Germinal center (tissue), 1 donor: ENCODE measurements at places on chromosomes 16 and 17.

- no peak for DNase-seq
Measured at GRCh38 chr16:76311260-76311659, 34.1 kb downstream of the CNTNAP4 start.

GRCh38 chr17:13594310-13594709 lies 7.4 kb downstream of the HS3ST3A1 start:
- DNase-seq, result no peak

GRCh38 chr16:21702276-21702675 lies 38.5 kb downstream of the OTOA start:
- DNase-seq, result no peak

DNA sequence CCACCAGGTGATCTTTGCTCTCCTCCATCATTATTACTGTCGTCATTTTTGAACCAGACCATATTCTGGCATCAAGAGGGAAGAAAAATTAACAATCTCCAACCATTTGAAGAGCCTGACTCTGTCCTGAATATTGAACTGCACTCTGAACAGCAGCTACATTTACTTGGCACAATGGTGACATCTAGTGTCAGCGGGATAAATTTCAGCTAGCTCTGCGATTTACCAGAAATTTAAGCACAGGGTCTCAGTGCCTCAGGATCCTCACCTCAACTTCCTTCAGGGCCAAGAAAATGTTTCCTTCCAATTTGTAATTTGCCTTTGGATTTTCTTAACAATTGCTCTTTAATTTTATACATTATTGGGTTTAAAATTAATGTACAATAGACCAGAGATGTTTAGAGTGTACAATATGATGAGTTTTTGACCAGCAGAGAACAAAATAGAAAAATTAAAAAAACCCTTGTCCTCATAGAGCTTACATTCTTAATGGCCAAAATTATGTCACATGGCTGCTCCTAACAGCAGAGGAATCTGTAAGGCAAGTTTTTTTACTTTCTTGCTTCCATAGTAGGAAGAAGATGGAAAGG lies 10.7 kb upstream of the ZNF19 start:
- DNase-seq, result peak; percentile 57
